Endothelial cell (in vitro differentiated cells): ENCODE measurements at places on chromosomes 5 and 9. TPM values are rescaled to one million over a fixed set of nuclear protein-coding genes. Genes with fewer than 3 reads are reported as not detected.

Gene CBY3
- total RNA-seq, result not detected

Gene KIF12
- total RNA-seq, result 0.26 TPM

Gene ZMAT2
- total RNA-seq, result 51.0 TPM

Gene PSAT1
- 15.2 TPM for total RNA-seq

Gene SLC25A2
- 0.62 TPM for total RNA-seq

DNA sequence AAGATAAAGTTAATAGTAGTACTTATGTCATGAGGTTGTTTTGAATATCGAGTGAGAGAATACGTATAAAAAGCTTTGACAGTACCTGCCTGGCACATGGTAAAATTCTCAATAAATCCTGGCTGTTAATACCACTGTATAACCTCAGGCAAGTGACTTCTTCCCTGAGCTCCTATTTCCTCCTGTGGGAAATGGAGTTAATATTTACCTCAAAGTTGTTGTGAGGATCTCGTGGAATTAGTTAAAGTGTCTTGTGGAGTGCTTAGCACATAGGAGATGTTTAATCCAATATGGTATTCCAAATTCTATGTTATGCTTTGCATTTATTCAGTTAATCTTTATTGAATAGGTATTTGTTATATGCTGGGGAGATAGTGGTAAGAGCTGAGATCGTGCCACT, 18.5 kb downstream of the FOCAD start:
- no peak for DNase-seq

DNA sequence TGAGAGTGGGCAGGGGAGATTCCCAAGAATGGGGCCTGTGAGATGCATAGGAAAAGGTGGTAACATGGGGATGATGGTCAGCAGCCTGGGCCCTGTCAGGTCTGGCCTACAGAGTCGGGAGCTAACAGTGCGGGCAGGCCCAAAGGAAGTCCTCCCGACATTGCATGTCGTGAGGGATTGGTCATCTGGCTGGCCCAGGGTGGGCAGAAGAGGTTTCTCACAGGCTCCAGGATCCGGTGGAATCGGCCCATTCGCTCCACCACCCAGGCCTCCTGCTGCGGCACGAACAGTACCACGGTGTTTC, 514 bp downstream of the STOML2 start:
- DNase-seq, result no peak

- DNase-seq, result no peak
These were observed 23.4 kb downstream of the LARP1 start for GRCh38 chr5:154778534-154778933.

DNA sequence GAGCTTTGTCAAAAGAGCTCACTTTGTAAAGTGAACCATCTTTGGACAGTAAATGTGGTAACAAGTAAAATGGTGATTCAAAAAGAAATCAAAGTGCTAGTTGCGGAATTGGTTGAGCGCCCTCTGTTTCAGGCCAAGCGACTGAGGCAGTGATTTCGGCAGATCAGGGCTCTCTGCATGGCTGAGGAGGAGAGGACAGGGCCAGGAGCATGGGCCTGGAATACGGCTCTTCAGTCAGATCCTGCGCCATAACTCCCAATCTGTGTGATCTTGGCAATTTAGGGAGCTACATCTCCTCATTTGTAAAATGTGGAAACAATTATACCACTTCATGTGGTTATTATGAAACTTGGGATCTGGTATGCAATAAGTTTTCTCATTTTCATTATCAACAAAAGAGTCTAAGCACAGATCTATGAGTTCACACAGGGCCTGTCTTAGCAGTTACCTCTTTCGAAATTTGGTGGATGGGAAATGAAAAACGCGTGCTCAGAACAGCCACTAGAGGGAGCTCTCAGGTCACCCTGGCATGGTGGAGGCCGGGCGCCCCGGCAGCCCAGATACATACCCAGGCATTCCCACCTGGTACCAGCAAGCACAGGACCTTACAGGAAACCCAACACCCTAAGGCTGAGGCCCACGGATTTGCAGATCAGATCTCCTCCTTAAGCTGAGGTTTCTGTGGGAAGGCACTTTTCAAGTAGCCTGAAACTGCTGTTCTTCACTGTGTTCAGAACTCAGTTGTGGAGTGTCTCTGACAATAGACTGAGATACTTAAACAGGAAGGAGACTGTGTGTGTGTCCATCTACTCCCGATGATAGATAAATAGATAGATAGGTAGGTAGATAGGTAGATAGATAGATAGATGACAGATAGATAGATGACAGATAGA, 303.7 kb downstream of the RAB3C start:
- peak; percentile 68 for DNase-seq

- no peak for DNase-seq
These were observed 61.8 kb upstream of the SNX2 start for GRCh38 chr5:122713041-122713440.

- no peak for DNase-seq
These were observed 142.0 kb downstream of the FANCC start for GRCh38 chr9:95175523-95175922.

DNA sequence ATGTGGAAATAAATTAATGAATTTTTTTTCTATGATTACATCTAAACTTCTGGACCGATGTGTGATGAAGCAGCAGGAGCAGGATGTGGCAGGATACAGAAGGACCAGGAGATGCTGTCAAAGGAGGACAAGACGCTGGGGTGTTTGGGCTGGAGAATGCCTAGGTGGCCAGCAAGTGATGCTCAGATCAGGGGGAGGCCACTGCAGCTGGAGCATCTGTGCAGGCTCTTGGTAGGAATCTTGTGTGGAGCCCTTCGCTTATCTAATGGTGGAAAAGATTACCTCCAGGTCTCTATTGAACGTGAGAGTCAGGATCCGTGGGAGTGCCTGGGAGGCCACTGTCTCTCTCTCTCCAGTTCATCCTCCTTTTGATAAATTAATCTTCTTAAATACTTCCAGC, 79.8 kb downstream of the MRPL36 start:
- DNase-seq, result no peak

DNA sequence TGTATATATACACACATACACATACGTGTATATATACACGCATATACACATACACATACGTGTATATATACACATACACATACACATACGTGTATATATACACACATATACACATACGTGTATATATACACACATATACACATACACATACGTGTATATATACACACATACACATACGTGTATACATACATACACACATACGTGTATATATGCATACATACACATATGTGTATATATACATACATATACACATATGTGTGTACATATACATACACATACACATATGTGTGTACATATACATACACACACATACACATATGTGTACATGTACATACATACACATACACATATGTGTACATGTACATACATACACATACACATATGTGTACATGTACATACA, 82.6 kb downstream of the SYK start:
- DNase-seq, result no peak

- no peak for DNase-seq
These were observed 16.6 kb downstream of the STOM start for GRCh38 chr9:121353241-121354061.

DNA sequence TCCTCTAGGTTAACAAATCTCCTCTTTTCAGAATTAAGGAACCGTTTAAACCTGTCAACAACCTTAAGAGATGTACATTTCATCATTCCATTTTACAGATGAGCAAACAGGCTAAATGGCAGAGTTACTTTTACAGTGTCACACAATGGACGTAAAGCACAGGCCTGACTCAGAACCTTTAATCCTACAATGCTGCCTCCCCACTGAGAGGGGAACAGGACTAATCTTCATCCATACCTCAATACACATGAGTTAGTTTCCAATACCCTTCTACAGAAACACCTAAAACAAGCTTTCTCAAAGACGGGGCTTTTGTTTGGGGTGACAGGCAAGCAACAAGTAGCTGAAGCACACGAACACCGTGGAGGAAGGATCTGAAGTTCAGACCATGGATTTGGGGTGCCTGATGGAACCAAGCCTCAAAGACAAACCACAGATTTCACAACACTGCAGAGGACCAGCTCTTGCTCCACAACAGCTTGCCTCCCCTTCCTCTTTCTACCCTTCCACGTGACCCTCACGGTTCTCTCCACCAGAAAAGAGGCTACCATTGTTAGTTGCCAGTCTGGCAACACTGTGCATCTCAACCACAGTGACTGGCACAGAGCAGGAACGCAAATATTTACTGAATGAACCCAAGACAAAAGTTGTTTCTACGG, 1.8 kb downstream of the RNF130 start:
- DNase-seq, result no peak

GRCh38 chr9:17291766-17292165, 156.9 kb downstream of the CNTLN start:
- no peak for DNase-seq

- DNase-seq, result no peak
These were observed 135.5 kb downstream of the PAX5 start for GRCh38 chr9:36898431-36899020.

DNA sequence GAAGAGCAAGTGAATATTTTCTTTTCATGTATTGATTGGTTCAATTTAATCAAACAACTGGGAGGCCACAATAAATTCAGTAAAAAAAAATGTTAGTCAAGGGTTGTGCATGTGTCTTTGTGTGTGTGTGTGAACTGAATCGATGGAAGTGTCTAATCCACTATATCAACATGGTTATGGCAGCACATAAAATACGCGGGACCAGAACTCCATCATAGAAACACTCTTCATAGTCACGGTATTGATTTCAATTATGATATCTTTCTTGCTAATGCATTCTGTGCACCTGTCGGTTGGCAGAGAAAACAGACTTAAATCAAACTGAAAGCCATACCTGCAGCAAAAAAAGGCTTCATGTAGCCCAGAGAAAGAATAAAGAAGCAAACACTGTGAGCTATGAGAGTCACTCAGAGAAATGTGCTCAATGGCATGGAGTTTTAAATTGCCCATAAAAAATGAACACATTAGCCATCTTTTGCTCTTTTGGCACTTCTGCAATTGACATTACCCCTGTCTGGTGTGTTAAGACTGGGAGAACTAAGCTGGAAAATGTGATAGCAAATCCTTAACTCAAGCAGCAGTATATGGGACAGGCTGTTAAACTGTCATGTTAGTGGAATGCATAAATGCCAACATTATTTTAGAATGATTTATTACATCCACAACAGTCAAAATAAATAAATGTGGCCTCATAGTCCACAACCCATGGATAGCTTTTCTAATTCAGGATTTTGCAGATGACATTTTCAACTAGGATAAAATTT, 642.4 kb upstream of the C9orf72 start:
- no peak for DNase-seq

GRCh38 chr9:73640971-73641370, 489.3 kb downstream of the ANXA1 start:
- DNase-seq, result no peak
